T-cell (primary cell): ENCODE measurements at places on chromosomes 12 and 14. TPM values are rescaled to one million over a fixed set of nuclear protein-coding genes. Genes with fewer than 3 reads are reported as not detected.

GRCh38 chr12:79936670-79937069, 1.8 kb upstream of the PPP1R12A start:
- DNase-seq: no peak

DNA sequence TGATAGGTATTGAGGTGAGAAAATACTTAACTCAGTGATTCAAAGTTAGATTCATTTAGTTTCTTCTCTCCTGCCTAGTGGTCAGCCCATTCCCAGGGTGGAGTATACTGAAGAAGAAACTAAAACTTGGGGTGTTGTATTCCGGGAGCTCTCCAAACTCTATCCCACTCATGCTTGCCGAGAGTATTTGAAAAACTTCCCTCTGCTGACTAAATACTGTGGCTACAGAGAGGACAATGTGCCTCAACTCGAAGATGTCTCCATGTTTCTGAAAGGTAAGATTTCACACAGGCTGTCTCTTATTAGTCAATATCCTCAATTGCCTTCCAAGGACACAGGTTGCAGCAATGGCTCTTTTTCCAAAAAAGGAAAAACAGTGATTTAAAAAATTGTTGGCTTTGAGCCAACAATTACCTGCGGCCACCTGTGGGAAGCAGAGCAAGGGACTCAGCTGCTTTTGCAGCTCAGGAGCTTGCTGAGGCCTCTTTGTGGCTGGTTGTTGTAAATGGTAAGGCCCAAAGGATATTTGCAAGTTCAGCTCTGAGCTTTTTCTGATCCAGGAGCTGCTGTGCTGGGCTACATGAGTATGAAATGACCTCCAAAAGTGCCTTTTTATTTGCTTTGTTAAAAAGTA, 33.9 kb downstream of the TPH2 start:
- no peak for DNase-seq

DNA sequence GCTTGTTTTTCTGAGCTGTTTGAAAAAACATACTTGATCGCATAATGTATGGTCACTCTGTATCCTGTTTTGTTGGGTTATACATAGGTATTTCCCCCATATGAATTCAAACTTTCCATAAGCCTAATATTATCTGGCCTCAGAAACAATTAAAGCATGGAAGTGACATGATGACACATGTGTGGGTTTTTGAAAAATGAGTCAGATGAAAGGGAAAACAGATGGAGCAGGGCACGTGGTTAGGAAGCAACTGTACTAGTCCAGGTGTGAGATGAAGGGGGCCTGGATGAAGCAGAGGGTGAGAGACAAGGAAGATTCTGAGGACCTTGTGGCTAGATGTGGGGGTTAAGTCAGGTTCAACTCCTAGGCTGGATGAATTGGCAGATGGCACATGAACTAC, 92.7 kb upstream of the DNM1L start:
- no peak for DNase-seq

GRCh38 chr14:52086711-52087110, 17.9 kb upstream of the NID2 start:
- no peak for DNase-seq

DNA sequence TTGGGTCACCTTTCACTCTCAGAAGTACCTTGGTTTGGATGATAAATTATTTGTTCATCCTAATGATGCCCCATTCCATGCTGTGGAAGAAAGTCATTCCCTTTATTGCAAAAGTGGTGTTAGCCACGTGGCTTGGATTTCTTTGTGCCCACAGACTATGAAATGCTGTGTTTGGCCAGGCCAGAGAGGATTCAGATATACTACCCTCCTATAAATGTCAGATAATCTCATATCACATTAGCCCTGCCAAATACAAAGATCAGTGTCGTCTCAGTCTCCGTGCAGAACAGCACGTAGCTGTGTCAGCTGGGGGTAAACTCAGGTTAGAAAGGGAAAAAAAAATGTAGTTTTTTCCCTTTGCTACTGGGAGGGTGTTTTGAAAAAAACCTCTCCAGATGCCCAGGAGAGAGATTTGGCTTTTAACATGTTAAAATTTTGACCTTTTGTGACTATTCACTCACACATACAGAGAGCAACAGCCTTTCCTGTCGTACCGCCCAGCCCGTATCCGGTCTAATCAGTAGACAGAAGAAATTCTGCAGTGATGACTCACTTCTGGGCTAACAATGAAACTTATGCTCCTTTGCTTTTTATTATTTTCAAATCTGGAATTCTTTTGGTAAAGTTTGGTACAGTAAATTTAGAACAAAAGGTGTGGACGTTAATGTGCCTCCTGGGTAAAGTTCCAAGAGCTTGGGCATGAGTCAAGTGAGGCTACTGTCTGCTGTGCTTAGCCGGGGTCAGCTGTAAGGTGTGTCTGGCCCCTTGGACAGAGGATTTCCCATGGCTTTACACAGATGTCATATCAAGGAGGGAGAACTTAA, 8.5 kb upstream of the PTPRB start:
- no peak for DNase-seq

DNA sequence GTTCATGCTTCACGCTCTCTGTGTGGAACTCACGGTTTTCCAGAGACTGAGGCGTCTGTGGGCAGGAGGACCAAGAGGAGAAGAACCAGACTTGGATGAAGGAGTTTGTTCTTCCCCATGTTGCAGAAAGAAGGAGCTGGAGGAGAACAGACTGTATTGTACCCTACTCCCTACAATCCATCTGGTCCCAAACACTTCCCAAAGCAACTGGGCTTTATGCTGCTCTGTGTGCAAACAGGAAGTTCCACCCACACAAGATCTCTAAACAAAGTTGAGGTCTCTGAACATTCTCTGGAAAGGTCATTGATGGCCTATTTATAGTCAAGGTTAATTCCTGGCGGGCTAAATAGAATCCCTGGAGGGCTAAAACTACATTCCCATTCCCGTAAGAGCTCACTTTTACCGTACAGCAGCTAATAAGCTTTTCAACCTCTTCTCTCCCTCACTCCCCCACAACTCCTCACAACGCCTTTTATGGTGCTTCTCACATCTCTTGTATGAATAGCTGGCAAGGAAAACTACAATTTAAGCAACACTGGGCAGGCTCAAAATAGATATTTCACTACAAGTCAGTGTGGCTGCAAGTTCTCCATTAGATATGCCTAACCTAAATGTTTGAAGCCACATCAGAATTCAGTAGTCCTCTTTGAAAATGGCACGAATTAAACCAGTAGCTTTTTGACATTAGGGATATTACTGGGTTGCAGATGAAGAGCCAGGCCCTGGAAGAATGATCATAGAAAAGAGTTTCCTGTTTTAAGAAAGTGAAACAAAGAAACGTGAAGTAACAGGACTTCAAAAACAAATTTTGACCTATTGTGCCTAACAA, at the start of gene A2M:
Gene A2M, minus strand, starts transcription at position 189 of the 829 bp plus-strand sequence. Its CDS starts 70 bp downstream, at position 119.
- DNase-seq: no peak

DNA sequence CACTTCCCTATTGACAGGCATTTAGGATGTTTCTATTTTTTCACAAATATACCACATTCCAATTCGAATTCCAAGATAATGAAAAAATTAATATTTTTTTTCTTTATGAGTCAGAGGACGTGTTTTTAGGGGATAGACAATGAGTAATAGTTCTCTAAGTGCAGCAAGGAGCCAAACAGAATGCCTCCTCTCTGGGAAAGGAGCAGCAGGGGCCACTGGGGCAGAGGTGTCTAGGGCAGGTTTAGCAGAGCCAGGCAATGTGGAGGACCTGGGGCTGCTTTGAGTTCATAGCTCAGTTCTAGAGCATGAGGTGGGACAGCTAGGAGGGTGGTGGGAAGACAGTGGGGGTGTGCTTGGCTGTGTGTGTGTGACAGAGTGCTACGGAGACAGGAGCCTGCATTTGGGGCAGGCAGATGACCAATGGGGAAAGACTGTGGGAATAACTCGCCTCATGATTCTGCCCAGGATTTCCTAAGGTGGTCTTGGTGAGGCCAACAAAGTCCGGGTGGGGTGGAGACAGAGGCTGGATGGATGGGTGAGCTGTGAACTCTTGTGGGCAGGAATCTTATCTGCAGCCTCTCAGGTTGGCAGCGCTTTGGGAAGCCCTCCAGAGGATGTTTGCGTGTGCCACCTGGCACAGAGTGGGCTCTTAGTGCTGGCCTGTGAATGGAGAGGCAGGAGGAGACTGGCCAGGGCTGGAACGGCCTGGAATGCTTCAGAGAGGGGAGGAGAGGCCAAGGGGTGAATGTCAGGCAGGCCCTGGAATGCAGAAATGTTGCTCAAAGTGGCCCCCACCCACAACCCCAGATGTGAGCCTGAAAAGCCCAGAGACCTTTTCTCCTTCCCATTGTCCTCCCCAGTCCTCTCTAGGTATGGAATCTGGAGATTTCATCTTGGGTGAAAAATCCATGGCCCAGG, 2.4 kb upstream of the KRT7 start:
- no peak for DNase-seq

- no peak for DNase-seq
These were observed 640.1 kb upstream of the MIS18BP1 start for GRCh38 chr14:45893127-45893526.

- no peak for DNase-seq
These were observed 368.1 kb upstream of the FOXG1 start for GRCh38 chr14:28398506-28398905.

- DNase-seq: no peak
These were observed 2.2 kb upstream of the NFKBIA start for GRCh38 chr14:35406506-35407305.

- DNase-seq: no peak
These were observed 122.9 kb upstream of the RAP1B start for GRCh38 chr12:68487721-68488309.

Gene GNPTAB
- total RNA-seq: 57.9 TPM

Gene FGF23
- not detected for total RNA-seq
